Activated T-cell treated with anti-CD3 and anti-CD28 coated beads, Interleukin-2, amount 50 U/mL, for 72 hours (primary cell): ENCODE measurements at places on chromosomes 12 and 14. TPM values are rescaled to one million over a fixed set of nuclear protein-coding genes. Genes with fewer than 3 reads are reported as not detected.

DNA sequence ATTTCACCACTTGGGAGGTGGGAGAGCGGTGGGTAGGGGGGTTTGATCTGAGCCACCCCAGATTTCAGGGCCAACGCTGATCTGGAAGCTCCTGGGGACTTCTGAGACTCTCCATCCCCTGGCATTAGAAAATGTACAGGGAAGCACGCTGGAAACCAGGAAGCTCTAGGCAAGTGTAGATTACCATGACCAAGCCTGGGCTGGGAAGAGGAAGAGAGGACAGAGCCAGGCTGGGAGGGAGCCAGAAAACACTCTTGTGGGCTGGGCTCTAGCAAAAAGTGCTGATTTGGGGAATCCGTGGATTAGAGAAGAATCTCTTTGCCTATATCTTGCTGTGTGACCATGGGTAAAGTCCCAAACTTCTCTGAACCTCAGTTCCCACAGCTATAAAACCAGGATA lies 236.7 kb downstream of the BCL11B start:
- no peak overlapping the region for H3K27ac ChIP-seq
- no peaks in the 10 kb centered on the region for H3K36me3 ChIP-seq
- H3K27me3 ChIP-seq, result no peaks in the 10 kb centered on the region
- peaks cover 5% of the 10 kb centered on the region for H3K4me1 ChIP-seq
- H3K4me3 ChIP-seq, result no peak overlapping the region
- DNase-seq, result no peak

IL22 gene
- total RNA-seq, result 5.4 TPM

DNA sequence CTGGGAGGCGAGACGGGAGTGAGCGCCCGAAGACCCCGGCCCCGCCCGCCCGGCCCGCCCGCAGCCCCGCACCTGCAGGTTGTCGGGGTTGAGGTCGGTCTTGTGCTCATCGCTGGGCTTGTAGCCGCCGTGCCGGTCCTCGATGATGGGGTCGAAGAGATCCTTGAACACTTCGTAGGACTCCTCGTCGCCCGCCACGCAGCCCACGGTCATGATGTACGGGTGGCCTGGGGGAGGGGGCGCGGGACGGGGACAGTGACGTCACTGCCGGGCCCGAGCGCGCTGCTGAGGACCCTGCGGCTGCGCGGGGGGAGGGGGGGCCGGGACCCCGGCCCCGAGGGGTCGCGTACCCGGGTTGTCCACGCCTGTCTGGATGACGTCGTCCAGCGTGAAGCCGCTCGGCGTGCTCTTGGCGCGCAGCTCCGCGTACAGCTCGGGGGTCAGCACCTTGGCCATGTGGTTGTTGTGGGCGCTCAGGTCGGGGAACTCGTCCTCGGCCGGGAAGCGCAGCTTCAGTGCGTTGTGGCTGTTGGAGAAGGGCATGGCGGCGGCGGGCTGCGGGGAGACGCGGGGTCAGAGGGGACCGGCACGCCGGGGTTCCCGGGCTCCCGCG lies 573 bp downstream of the CKB start:
- H3K36me3 ChIP-seq, result peaks cover 1% of the 10 kb centered on the region
- no peak overlapping the region for H3K27ac ChIP-seq

DNA sequence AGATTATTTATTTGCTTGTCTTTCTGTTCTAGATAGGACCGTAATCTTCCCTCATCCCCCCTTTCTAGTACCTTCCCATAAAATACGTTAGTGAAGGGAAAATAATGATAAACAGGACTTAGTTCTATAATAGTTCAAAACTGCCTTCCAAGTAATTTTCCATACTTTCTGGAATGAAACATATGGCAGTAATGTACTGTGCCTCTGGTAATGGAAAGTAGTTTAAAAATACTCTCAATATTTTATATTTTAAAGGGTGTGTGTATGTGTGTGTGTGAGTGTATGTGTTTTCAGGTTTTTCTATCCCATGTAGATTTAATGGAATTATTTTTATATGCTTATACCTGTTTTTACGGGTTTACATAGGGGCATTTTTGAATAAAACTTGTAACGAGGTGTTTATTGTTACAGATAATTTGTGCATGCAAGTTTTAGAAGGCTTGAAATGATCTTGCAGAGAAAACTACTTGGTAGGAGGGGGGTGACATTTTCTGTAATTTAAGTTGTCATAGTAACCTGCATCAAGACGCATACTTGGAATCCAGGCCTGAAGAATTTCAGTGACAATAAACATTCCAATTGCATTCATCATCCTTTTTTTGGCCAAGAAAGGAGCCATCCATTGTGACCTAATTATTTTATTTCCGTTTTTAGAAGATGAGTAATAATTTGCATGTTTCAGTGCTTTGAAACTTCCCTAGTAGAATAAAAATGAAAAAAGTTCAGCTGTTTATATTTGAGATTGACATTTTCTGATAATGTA lies 38.9 kb downstream of the RASSF8 start:
- no peak overlapping the region for H3K27ac ChIP-seq
- H3K36me3 ChIP-seq, result no peaks in the 10 kb centered on the region
- no peaks in the 10 kb centered on the region for H3K4me1 ChIP-seq
- H3K27me3 ChIP-seq, result peaks cover 5% of the 10 kb centered on the region
- no peak for DNase-seq

DNA sequence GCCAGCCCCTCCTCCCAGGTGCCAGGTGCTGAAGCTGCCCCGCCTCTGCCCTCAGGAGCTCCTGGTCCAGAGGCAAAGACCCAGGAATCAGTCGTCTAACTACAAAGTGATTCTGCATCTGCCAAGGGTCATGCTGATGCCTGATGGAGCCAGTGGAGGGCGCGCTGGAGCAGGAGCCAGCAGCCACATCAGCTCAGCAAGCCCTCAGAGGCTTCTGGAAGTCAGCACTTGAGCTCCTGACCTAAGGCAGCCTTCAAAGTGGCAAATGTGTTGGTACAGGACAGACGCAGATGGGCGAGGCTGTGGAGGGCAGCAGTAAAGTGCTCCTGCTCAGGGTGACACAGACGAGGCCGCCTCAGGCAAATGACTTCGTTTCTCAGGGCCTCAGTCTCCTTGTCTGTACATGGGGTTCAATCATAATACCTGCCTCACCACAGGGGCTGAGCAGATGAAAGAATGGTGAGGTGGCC lies 10.9 kb downstream of the C12orf43 start:
- DNase-seq, result peak; percentile 69
- H3K27me3 ChIP-seq, result no peaks in the 10 kb centered on the region
- peak overlapping the region; percentile 47 for H3K27ac ChIP-seq
- H3K36me3 ChIP-seq, result peaks cover 17% of the 10 kb centered on the region

TIMM9 gene
- total RNA-seq, result 93.5 TPM

DNA sequence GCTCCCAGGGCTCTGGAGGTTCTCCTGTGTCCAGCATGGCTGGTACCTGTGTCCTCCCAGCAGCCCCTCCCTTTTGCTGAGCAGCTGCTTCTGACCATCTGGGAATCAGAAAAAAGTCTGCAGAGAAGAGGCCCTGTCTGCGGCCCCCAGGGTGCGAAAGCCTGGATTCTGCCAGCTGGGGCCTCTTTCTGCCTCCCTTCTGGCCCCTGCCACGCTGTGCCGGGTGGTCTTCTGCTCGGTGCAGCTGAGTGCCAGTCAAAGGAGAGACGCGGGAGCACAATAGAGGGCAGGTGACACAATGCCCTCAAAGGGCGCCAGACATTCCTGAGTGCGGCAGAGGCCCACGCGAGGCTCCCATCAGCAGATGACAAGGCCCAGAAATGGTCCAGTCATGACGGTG lies 12.6 kb downstream of the BTBD6 start:
- no peak overlapping the region for H3K27ac ChIP-seq
- H3K27me3 ChIP-seq, result no peaks in the 10 kb centered on the region
- no peak for DNase-seq

DNA sequence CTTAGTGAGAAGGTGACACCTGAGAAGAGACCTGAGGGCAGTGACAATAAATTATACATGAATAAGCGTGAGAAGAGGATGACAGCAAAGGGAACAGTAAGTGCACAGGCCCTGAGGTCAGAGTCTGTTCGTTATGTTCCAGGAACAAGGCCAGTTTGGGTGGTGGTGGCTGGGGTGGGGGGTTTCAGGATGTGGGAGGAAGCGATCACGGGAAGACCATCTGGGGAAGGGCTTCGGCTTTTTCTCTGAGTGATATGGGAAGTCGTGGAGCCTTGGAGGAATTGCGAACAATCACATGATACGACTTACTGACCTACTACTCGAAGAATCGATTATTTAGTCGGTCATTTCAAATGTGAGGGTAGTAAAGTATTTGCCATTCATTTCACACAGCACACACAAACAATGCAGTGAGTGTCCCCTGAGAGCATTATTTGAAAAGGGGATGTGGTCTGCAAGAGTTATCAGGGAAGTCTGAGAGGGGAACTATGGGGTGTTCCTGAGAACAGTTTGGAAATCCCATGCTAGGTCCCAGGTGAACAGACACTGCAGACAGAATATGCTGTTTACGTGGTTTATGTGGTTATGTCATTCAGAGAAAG lies 94.7 kb downstream of the SLC38A1 start:
- DNase-seq, result no peak
- H3K36me3 ChIP-seq, result no peaks in the 10 kb centered on the region
- no peaks in the 10 kb centered on the region for H3K27me3 ChIP-seq
- peaks cover 25% of the 10 kb centered on the region for H3K4me1 ChIP-seq

OTUB2 gene
- 1.9 TPM for total RNA-seq

- no peaks in the 10 kb centered on the region for H3K27me3 ChIP-seq
- H3K4me1 ChIP-seq, result peaks cover 5% of the 10 kb centered on the region
- no peak overlapping the region for H3K4me3 ChIP-seq
Measured at GRCh38 chr12:107091989-107092641, 1.2 kb downstream of the CRY1 start.

ADAM20 gene
- total RNA-seq, result 1.2 TPM

- peak overlapping the region; percentile 58 for H3K27ac ChIP-seq
- peak overlapping the region; percentile 60 for H3K4me3 ChIP-seq
- no peak for DNase-seq
- no peaks in the 10 kb centered on the region for H3K27me3 ChIP-seq
- H3K36me3 ChIP-seq, result peaks cover 2% of the 10 kb centered on the region
Measured at GRCh38 chr14:23023022-23023794, 11.5 kb downstream of the PSMB5 start.

DNA sequence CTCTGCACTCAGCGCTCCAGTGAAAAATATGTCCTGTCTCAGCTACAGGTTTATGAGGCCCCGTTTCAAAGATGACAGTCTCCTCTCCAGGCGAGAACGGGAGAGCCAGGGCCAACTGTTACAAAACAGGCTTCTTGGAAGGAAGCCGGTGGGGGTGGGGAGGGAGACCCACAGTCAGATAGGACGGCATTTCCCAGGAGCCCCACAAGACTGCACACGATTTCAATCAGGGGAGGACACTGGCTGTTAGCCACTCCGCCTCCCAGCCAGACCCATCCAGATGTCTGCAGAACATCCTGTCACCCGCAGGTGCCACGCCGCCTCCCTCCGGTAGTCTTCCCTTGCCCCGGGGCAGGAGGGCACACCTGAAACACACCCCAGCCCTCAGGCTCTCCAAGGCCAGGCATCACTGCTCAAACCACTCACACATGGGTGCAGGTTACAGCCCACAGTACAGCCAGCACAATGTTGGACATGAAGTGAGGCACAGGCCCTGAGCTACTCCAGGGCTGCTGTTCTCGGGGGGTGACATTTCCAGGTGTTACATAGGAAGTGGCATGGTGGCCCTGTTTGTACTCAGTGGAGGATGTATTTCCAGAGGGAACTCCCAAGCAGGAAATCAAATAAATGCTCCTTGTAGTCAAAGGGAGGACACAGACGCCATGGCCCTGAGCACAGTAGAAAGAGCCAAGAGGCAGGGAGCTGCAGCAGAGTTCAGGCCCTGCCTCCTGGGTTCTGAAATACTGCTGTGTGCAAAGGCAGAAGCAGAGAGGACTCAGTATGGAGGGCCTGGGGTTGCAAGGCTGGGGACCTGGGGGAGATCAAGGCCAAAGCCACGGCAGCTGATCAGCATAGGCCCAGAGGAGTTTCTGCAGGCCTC lies 138.1 kb downstream of the BCL11B start:
- no peak overlapping the region for H3K4me3 ChIP-seq
- H3K4me1 ChIP-seq, result peaks cover 22% of the 10 kb centered on the region
- no peak overlapping the region for H3K27ac ChIP-seq
- DNase-seq, result no peak
- no peaks in the 10 kb centered on the region for H3K36me3 ChIP-seq

GRCh38 chr12:112168561-112168971 lies 43.2 kb downstream of the TRAFD1 start:
- H3K27me3 ChIP-seq, result no peaks in the 10 kb centered on the region
- no peaks in the 10 kb centered on the region for H3K4me1 ChIP-seq
- no peak overlapping the region for H3K4me3 ChIP-seq
- H3K36me3 ChIP-seq, result no peaks in the 10 kb centered on the region
- H3K27ac ChIP-seq, result no peak overlapping the region

- H3K36me3 ChIP-seq, result no peaks in the 10 kb centered on the region
- no peak overlapping the region for H3K4me3 ChIP-seq
- no peaks in the 10 kb centered on the region for H3K4me1 ChIP-seq
- H3K27ac ChIP-seq, result no peak overlapping the region
- DNase-seq, result no peak
Measured at GRCh38 chr12:119117936-119118335, 60.8 kb upstream of the HSPB8 start.

GRCh38 chr14:90424075-90424474 lies 27.2 kb downstream of the CALM1 start:
- no peaks in the 10 kb centered on the region for H3K36me3 ChIP-seq
- H3K4me1 ChIP-seq, result no peaks in the 10 kb centered on the region
- no peak overlapping the region for H3K4me3 ChIP-seq
- H3K27me3 ChIP-seq, result no peaks in the 10 kb centered on the region

DNA sequence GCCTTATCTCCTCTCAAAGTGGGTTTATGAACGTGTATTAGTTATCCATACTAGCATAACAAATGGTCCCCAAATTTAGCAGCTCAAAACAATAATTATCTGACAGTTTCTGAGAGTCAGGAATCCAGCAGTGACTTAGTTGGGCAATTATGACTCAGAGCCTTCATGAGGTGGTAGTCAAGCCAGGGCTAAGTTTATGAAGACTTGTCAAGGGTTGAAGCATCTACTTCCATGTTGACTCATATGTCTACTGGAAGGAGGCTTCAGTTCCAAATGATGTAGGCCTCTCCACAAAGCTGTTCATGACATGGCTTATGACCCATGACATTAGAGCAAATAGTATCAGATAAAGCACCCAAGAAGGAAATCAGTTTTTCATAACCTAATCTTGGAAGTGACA lies 73.2 kb downstream of the IPO8 start:
- DNase-seq, result no peak
- H3K27me3 ChIP-seq, result no peaks in the 10 kb centered on the region
- H3K4me1 ChIP-seq, result peaks cover 7% of the 10 kb centered on the region

DNA sequence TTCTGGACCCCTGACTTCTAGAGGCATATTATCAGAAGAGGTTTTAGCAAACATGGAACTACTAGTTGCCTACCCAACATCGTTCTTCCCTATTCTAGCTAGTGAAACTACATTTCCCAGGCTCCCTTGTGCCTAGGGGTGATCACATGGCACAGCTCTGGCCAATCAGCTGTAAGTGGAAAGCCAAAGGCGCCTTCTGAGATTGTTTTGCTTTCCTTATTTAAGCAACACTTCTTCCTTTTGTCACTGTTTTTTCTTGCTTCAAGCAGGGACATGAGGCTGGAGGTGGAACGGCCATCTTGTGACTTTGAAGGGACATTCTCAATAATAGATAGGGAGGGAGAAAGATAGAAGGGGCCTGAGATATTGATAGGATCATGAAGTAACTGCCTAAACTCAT lies 136.7 kb downstream of the ZNF664 start:
- H3K4me1 ChIP-seq, result no peaks in the 10 kb centered on the region
- DNase-seq, result no peak
- no peak overlapping the region for H3K4me3 ChIP-seq
- no peaks in the 10 kb centered on the region for H3K27me3 ChIP-seq
